ENCODE measurements at places on chromosomes 5 and 9.

DNA sequence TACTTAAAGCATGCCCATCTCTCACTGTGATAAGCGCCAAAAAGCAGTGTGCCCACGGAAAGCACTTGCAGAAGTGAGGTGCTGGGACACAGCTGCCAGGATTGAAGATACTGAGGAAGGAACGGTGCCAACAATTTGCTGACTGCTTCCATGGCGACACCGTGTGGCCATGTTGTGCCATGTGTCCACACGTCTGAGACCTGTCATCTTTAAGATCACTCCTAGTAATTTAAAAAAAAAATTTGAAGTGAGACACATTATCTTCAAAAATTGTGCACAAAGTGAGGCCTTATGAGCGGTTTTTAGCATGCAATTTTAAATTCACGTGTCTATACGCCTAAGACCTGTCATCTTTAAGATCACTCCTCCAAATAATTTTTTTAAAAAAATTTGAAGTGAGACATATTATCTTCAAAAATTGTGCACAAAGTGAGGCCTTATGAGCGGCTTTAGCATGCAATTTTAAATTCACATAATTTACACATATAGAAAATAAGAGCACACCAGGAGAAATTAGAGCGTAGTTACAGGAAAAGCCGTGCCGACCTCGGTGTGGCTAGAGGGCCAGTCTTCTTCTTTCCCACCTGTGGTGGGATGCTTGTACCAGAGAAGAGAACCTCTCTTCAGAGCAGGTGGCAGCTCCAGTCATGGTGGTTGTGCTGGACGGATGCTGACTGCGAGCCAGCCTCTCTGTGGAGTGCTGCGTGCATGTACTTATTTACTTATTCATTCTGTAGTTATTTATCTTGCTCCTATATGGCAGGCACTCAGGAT is 21.4 kb upstream of the FLT4 start:
- DNase-seq = peak; percentile 44

GRCh38 chr5:118146824-118147223 is 841.5 kb downstream of the DTWD2 start:
- DNase-seq = no peak

- no peak for DNase-seq
Measured at GRCh38 chr5:2725980-2726765, 25.3 kb downstream of the IRX2 start.

DNA sequence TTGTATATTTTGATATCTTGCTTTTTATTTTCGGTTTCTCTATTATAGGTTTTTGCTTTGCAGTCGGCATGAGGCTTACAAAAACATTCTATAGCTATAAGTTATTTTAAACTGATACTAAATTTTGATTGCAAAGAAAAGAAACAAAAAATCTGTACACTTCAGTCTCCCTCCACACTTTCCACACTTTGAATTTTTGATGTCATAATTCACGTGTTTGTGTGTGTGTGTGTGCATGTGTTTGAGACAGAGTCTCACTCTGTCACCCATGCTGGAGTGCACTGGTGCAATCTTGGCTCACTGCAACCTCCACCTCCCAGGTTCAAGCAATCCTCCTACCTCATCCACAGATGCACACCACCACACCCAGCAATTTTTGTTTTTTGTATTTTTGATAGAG is 124.9 kb downstream of the MRPS30 start:
- no peak for DNase-seq

DNA sequence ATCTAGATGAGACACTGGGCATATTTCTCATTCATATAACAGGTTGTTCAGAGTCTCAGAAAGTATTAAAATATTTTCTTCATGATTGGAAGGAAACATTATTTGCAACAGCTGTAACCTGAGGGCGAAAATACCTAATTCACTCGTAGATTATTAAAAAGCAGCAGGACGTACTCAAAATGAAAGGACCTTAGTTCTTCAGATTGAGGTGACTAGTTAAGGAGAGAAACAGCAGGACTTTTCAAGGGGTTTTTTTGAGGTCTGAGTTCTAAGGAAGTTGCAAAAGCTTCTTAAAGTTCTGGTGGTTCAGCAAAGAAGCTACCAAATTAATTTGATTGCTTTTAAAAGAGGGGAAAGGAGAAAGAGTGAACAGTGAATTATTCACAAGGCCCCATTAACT is 174.9 kb downstream of the TMEM161B start:
- DNase-seq = no peak

GRCh38 chr9:104075801-104076753 is 18.0 kb upstream of the SMC2 start:
- no peak for DNase-seq

DNA sequence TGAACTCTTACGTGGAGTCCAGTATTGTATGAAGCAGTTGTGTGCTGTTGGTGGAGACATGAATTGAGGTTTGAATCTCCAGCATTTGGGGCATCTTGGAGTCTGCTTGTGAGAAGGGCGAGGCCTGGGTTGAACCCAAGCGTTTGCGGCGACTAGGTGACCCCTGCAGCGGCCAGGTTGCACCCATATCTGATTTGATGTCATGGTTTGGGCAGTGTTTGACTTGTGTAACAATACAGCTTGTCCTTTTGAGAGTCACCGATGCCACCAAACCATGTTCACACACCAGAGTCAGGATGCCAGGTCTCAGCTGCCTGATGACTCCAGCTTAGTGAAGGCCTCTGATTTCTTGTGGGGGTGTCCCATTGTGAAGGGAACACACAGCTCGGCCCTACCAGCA is 2.1 kb downstream of the TRAF2 start:
- DNase-seq = no peak

DNA sequence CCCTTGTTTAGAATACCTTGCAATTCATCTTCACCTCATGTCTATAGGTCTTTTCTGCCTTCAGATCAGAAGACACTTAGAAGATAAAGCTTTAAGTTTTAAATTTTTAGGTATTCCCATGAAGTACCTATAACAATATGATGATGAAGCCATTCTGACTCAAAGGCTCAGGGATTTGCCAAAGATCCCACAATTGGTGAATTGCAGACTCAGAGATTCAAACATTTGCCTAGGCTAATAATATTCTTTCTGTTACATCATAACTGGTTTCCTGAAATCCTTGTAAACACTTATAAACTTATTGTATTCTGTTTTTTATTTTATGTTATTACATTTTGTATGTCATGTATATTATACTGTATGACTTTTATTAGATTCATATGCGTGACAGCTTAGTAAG is 62.8 kb upstream of the ZFAND5 start:
- no peak for DNase-seq

GRCh38 chr5:148805326-148806290 is 20.8 kb upstream of the ADRB2 start:
- no peak for DNase-seq

GRCh38 chr9:98899408-98900056 is 44.2 kb upstream of the COL15A1 start:
- no peak for DNase-seq

DNA sequence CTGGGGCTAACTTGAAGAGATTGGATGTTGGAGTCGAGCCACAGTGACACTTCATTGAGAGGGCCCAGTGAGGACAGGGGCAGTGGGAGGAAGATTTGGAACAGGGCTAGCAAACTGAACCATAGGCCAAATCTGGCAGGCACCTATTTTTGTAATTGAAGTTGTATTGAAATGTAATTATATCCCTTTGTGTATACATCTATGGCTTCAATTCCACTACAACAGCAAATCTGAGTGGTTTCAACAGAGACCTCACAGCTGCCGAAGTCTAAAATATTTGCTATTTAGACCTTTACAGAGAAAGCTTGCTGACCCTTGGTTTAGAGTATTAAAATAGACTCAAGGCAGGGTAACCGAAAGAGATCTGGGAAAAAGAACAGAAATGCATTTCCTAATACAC is 4.7 kb upstream of the TNFSF8 start:
- no peak for DNase-seq

DNA sequence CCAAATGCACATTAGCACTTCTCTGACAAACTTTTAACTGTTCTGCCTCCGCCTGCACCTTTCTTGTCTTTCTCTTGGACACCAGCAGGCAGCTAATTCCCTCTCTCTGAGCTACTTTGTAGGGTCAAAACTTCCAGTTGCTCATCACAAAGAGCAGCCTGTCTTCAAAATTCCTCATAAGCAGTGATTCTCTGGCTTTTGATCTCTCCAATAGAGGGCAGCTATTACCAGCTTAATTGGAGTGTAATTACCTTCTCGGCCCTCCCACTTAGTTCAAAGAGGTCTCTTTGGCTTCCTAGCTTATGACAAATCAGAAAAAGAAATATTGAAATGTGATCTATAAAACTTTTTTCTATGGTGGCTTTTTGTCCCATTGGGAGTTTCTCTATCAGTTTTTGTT is 43.6 kb upstream of the RAD23B start:
- no peak for DNase-seq

DNA sequence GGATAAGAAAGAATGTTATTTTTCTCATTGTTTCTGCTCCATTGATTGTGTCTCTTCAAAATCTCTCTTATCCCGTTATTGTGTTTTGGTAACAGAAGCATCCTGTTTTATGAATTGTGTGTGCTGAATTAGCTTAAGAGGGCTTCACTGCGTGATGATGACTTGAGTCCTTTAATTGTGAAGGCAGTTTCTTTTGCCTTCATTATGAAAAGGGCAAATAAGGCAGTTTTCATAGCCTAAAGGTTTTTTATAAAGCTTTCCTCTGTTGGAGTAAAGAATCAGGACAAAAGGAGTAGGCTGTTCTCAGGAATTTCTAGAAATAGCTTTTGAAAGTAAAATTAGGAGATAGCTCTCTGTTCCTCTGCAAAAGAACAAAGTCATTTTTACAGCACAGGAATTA is 169.8 kb downstream of the FOCAD start:
- DNase-seq = no peak

DNA sequence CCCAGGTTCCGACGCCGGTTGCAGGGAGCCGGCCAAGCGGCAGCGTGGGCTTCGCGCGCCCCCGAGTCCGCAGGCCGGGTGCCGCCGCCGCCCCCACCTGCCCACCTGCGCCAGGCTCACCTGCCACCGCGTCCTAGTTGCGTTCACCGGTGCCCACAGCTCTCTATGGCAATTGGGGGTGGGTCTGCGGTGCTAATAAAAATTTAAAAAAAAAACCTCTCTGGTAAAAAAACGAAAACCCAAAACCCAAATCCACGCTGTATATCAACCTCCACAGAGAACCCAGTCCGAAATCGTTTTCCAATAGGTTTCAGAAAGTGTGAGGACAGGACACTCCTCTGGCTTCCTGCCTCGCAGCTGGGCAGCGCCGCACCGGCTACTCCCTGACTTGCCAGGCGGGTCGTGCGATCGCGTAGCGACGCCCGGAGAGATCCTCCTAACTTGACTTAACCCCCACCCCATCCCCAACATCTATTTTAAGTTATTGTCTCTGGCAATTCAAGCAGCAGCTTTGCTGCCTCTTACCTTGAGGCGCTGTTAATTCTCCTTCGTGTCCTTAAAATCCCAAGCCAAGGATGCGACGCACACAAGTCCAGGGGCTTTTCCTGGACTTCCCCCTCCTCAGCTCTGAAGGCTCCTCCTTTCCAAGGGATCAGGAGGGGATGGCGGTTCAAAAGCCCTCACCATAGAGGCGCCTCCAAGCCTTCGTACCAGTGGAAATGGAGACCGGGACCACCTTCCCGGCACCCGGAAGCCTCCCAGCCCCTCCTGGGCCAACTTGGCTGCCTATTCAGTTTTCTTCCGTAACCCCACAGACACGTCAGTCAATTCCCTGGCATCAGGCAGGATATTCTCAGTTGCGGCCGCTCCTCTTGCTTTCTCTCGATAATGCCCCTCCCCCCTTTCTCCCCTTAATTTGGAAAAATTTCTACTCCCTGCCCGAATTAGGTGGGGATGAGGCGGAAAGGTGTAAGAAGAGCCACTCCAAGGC is 1639.4 kb upstream of the C9orf72 start:
- no peak for DNase-seq

GRCh38 chr9:132997591-132997990 is 19.1 kb downstream of the GFI1B start:
- DNase-seq = no peak

- no peak for DNase-seq
Measured at GRCh38 chr5:53923961-53924360, 363.5 kb downstream of the NDUFS4 start.

DNA sequence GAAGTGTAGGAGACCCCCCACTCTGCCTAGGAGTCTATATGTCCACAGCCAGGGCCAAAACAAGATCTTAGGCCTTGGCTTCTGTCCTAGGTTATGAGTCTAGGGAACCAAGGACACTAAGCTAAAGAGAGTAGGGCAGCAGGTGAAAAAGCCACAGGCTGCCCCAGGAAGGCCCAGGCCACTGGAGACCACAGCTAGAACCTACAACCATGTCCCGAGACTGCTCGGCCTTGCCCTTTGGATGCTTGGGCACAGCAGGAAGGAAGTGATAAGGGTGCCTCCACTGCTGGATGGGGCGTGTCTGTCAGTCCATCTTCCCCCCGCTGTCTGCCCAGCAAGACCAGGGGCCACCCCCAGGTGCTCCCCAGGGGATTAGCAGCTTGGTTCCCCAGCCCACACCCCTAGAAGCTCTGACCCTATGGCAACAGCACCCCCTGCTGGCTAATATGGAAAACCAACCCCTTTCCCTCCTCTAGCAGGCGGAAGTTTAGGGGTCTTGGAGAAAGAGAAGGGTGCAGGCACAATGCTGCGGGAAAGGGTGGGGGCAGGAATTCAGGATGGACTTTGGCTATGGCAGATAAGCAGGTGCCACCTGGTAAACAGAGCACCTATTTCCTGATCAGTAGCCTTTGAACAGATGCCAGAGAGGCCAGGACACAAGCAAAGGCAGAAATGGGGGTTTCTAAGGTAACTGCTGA is 10.5 kb upstream of the IRF1 start:
- peak; percentile 63 for DNase-seq

DNA sequence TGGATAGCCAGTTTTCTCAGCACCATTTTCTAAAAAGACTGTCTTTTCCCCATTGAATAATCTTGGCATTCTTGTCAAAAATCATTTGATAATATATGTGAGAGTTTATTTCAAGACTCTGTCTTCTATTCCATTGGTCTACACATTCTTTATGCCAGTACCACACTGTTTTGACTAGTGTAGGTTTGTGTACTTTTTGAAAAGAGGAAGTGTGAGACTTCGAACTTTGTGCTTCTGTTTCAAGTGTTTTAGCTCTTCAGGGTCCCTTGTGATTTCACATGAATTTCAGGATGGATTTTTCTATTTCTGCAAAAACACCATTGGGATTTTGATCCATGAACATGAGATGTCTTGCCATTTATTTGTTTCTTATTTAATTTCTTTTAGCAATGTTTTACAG is 78.5 kb upstream of the ALDH1A1 start:
- no peak for DNase-seq

DNA sequence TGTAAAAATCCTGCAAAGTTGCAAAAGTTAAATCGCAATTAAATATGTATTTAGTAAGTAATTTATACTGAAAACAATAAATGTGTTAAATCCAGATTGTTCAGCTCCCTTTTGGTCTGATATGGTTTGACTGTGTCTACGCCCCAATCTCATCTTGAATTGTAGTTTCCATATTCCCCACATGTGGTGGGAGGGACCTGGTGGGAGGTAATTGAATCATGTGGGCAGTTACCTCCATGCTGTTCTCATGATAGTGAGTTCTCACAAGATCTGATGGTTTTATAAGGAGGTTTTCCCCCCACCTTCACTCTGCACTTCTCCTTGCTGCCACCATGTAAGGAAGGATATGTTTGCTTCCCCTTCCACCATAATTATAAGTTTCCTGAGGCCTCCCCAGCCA is 140.0 kb downstream of the CDH6 start:
- no peak for DNase-seq

All from stimulated activated CD4-positive, alpha-beta T cell treated with anti-CD3 and anti-CD28 coated beads, Interleukin-4, amount 100 ng/mL, for 4 hours (primary cell).